ENCODE measurements at places on chromosomes 1 and 21. TPM values are rescaled to one million over a fixed set of nuclear protein-coding genes. Genes with fewer than 3 reads are reported as not detected.

PTGFR gene
- not detected for total RNA-seq

F13B gene
- not detected for total RNA-seq

RGS18 gene
- total RNA-seq = 8.6 TPM

CXADR gene
- 0.81 TPM for total RNA-seq

KCTD3 gene
- total RNA-seq = 24.2 TPM

EPHB2 gene
- under 0.01 TPM for total RNA-seq

IRF2BP2 gene
- total RNA-seq = 365 TPM

SHE gene
- 0.27 TPM for total RNA-seq

Measured in hematopoietic multipotent progenitor cell (in vitro differentiated cells).